ENCODE measurements at places on chromosomes 11 and 22.
A peak's percentile ranks its signal among the peaks of the same experiment; 100 is the strongest.

- no peak for DNase-seq
Observed at GRCh38 chr11:92347454-92347853, 122.8 kb downstream of the FAT3 start.

DNA sequence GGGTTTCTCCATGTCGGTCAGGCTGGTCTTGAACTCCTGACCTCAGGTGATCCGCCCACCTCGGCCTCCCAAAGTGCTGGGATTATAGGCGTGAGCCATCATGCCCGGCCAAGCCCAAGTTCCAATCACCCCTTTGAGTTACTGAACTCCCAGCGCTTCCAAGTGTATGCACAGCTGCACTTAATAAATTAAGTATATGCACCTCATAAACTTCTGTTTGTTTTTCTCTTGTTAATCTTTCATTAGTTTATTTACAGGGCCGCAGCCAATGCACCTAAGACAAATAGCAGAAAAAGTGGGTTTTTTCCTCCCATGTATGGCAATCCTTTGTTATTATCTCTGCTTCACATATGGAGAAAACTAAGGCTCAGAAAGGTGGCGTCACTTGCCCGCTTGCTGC lies 21.3 kb downstream of the SYN3 start:
- DNase-seq, result no peak

DNA sequence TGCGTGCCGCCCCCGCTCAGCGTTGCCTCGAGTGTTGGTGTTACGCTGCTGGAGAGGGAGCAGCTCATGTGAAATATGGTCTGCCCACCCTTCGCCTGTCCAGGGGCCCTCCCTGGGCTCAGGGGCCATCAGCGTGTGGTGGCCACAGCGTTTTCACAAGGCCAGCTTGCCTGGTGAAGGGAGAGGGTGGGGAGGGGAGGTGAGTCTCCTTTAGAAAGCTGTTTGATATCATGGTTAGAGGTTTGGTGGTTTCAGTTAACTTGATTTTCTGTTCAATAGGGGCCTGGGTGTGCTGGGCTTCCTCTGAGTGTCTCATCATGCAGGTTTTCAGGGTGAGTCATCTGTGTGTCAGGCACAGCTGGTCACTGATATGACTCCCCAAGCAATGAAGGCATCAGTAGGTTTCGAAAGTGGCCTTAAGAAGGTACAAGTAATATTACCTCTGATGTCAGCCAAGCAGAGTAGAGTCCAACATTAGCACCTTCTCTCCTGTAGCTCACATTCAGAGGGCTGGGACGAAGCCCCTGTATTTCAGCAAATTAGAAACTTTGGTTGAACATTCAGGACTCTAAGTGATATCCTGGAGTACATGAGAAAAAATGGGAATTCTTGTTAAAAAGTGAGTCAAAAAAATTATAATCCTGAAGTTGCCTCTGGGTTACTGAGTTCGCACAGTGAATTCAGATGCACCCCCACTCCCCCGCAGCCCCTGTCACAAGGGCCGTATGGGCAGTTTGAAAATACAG lies 172.5 kb downstream of the TBC1D22A start:
- peak; percentile 85 for DNase-seq

GRCh38 chr22:39765661-39766060 lies 127.9 kb downstream of the ENTHD1 start:
- DNase-seq, result no peak

DNA sequence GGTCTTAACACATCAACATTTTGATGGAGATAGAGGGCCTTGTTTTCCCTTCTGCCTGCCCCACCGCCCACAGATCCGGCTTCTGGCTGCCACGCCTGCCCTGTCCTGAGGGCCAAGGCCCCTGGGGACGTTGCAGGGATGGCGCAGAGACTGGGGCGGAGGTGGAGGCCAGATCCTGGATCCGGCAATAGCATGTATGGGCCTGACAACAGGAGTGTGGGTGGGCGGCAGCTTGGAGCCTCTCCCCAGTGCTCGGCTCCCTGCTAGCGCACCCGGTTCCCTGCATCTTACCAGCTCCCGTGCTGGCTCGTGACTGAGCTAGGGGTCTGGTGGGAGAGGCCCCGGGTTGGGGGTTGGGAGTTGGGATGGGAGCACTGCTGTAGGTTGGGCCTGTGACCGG lies 95.6 kb downstream of the ZBTB16 start:
- no peak for DNase-seq
